ENCODE measurements at places on chromosomes 1 and 21.

DNA sequence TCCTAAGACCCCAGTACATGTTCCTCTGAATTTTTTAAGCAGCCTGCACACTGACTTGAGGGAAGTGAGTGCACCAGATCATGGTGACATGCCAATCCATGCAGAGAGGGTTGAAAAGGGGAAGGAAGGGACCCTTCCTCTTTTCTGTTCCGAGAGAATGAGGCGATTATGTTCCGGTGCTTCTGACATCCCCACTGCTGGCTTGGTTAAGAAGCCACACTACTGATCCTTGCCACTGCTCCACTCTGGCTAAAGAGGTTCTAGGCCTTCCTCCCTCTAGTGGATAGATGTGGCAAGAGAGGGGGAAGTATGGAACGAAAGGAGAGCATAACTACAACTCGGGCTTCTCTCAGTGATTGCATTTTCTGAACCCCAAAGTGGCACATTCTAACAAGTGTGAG, 1.8 kb upstream of the CYB5R1 start:
- DNase-seq = peak; percentile 41

DNA sequence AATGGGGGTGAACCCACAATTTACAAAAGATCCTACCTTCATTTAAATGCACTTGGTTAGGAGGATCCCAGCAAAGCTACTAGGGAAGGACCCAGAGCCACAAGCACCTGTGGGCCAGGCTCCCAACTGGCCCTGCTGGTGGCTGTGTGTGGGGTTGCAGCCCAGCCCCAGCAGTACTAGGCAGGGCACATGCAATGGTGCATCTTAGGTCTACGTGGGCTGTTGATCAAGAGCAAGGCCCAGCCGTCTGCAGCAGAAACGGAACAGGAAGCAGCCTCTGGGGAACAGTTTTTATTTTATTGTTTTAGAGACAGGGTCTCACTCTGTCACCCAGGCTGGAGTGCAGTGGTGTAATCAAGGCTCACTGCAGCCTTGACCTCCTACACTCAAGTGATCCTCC, 134.1 kb upstream of the RAB4A start:
- DNase-seq = peak; percentile 25

DNA sequence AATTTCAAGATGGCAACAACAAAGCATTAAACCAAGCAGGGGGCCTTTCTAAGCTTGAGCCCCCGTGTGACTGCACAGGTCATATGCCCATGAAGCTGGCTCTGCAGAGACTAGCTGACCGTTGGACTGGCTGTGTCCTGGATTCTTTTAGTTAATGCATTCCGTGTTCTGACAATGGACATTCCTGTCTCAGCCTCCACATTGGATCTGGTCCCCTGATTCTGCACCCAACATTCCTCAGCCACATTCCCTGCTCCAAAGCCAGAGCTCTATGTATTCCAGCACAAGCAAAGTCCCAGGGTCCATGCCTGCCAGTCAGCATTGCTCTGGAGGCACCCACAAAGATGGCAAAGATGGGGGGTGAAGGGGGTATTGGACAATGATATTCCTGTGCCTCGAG, 5.1 kb upstream of the NAV1 start:
- DNase-seq = no peak

DNA sequence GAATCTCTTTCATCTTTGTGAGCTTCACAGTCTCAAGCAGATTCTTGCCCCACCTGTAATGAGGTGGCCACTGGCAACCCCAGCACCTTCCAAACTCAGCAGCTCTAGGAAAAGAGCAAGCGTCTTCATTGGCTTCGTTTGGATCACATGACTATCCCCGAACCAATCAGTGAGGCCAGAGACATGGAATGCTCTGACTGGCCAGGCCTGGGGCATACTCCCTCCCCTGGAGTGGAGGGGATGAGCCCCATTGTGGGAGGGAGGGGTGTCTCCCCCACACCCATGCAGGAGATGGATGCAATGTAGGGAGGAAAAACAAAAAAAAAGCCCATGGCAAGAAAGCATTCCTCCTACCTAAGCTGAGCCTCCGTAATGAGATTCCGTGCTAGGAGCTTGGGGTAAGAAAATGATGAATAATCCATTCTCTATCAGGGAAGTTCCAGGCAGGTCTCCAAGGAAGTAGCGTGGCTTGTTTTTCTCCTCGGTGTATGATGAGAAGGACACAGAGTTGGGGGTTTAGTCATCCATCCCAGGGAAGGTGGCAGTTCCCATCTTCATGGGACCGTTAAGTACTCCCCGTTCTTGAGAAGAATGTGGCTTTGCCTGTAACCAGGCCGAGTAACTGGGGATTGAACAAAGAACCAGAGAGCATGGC, 32.7 kb downstream of the FHAD1 start:
- no peak for DNase-seq

- no peak for DNase-seq
These were observed 136.8 kb upstream of the F3 start for GRCh38 chr1:94678202-94678848.

DNA sequence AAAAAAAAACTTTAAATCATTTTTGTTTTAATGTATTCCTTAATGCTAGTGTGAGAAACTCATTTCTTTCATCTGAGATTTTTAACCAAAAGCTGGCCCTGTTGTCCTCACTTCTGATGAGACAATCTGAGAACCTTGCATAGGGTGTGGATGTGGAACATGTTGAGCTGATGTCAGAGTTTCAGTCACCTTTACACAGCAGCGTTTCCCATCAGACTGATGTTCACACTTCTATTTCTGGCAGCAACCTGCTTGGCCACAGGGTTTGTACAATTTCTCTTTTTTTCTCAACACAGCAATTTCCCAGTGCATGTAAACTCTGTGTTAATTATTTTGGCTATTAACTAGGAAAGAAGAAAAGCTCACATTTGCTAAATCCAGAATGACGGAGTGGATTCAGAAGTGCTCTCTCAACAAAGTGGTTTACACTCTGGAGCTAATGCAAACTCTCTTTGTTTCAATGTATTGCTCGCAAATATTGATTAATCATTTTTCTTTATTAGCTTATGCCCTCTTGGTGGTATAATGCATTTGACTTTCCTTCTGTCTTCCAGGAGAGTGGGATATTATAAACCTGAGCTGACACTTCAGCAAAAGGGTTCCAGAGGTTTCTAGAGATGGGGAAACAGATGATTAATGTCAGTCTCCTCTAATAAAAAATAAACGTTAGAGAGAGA, 70.5 kb upstream of the HSPA13 start:
- no peak for DNase-seq

GRCh38 chr1:29332204-29332603, 95.9 kb downstream of the PTPRU start:
- DNase-seq = no peak

- no peak for DNase-seq
These were observed 19.4 kb downstream of the COL6A1 start for GRCh38 chr21:46000731-46001641.

- DNase-seq = peak; percentile 52
These were observed 32.3 kb downstream of the CD58 start for GRCh38 chr1:116538544-116538943.

GRCh38 chr1:18739897-18740296, 109.3 kb downstream of the PAX7 start:
- DNase-seq = no peak
